ENCODE measurements at places on chromosomes 4 and X. TPM values are rescaled to one million over a fixed set of nuclear protein-coding genes. Genes with fewer than 3 reads are reported as not detected.

Gene ANXA10
- not detected for total RNA-seq

DNA sequence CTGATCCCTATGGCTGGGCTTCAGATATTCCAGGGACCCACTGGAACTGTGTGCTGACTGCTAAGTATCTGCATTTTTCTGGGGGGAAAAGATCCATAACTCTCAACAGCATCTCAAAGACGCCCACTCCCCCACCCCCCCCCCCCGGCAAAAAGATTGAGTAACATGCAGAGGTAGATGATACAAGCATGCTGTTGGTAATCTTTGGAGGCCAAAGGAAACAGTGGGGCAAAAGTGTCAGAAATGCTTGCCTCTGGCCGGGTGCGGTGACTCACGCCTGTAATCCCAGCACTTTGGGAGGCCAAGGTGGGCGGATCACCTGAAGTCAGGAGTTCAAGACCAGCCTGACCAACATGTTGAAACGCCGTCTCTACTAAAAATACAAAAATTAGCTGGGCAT, 12.2 kb downstream of the XPNPEP2 start:
- peak; percentile 32 for DNase-seq

Gene ANOS1
- 0.95 TPM for total RNA-seq

- no peak for DNase-seq
Observed at GRCh38 chr4:54475546-54475945, 182.2 kb upstream of the KIT start.

- DNase-seq: no peak
Observed at GRCh38 chrX:51420610-51421009, 75.8 kb downstream of the NUDT11 start.

Gene AFP
- total RNA-seq: not detected

- no peak for DNase-seq
Observed at GRCh38 chr4:52366191-52366590, 292.9 kb downstream of the USP46 start.

DNA sequence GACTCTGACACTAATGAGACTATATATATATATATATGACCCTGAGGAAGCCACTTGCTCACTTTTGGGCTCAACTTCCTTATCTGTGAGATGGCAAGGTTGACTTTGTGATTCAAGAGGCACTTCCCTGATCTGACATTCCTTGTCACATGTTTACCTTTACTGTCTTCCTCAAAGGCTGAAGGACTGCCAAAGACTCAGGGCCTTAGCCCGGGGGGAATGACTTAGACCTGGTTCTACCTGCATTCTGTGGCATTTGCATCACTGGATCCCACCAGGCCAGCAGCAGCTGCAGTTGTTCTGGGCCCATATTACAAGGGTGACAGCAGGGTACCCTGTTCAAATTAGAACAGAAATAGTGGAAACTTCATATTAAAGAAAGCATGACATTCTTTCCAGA, 3.1 kb upstream of the HS6ST2 start:
- no peak for DNase-seq

DNA sequence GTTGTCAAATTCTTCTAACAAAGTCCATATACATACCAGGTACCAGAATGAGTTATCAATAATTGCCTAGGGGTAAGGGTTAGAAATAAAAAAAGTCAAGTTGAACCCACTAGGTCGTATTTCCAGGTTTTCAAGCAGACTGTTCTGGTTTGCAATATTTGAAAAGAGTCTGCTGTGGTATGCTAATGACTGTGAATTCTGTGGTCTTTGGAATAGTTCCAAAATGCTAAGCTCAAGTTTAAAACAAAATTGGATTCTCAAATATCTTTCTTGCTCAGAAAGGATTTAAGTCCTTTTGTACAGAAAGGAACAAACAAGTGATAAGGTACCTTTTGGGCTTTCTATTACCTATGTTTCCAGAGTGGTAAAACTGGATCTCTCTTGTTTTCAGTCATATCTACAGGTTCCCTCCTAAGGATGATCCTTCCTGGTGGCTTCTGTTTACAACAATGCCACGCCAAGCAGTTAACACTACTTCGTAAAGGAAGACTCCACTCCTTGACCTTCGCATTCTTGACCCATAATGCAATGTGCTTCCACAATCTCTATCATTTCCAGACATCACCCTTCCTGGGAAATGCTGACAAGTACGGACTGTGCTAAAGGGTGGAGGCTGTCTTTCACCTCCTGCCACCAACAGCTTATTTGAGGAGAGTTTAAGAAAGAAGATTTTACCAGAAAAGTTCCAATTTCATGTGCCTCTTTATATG, 531.7 kb upstream of the FTHL17 start:
- no peak for DNase-seq

Gene RAB40A
- 6.5 TPM for total RNA-seq
